ENCODE measurements at places on chromosomes 4 and X.

DNA sequence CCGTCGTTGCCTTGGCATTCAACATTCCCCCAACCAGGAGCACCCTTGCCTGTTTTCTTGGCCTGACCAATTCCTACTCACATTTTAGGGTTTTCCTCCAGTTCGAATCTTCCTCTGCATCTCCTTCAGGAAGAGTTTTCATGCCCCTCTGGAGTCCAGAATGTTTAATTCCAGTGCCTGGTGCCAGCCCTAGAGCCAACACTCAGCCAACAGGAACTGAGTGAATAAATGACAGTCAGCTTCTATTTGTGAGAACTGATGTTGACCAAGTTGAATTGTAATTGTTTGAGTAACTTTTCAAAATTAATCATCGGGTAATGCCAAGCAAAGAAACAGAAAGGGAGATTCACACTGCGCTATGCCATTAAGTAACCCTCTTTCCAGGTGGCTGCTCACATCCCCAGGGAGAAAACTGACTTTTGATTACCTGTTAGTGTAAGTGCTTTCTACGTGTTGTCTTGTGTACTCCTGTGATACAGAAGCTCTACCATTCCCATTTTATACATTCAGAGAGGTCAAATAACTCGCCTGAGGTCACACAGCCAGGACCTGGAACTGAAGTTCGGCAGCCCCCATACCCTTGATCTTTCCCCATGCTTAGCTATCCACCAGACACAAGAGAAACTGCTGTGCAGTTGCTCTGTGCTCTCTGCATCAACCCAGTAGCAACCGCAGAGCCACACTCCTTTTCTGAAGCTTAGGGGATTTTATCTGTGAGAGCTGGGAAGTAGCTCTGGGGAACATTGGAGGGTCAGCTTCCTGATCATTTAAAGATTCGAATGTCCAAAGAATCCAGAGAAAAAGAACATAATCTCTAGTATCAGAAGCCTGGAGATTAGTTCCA, 19.0 kb upstream of the SLC2A9 start:
- H3K4me1 ChIP-seq = no peaks in the 10 kb centered on the region
- H3K36me3 ChIP-seq = no peaks in the 10 kb centered on the region
- no peak overlapping the region for H3K4me3 ChIP-seq
- H3K27me3 ChIP-seq = no peaks in the 10 kb centered on the region
- H3K27ac ChIP-seq = no peak overlapping the region
- DNase-seq = no peak

DNA sequence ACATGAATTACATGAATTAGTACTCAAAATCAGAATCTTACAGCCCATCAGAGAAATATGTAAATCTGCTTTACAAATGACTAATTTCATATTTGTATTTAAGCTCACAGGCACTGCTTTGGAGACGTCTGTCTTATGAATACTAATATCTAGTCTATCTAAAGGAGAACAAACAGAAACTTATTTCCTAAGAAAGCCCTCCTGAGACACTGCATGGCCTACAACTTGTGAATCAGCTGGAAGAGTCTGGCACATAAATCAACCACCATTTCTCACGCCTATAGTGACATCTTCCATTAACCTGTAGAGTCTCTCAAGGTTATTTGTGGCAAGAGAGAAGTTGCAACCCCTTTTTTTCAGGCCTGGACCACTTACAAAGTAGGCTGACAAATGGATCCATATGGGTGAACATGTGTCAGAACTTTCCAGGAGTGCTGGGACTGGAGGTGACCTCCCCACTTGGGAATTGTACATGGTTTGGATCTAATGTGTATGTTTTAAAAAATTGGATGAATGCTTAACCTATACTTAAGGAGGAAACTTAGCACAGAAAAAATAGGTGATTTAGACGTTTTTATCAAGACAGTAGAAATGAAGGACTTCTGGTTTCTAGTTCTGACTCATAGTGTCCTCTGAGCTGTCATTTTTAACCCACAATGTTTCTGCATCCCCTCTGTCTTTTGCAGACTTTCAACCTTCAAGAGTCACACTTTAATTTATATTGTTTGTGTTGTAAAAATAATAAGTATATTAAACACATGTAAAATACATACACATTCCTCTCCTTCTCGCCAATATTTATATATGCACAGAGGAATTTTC, 83.2 kb upstream of the ARHGAP24 start:
- no peak for DNase-seq
- H3K4me3 ChIP-seq = no peak overlapping the region
- no peaks in the 10 kb centered on the region for H3K4me1 ChIP-seq
- no peaks in the 10 kb centered on the region for H3K36me3 ChIP-seq
- no peak overlapping the region for H3K27ac ChIP-seq
- no peaks in the 10 kb centered on the region for H3K27me3 ChIP-seq

DNA sequence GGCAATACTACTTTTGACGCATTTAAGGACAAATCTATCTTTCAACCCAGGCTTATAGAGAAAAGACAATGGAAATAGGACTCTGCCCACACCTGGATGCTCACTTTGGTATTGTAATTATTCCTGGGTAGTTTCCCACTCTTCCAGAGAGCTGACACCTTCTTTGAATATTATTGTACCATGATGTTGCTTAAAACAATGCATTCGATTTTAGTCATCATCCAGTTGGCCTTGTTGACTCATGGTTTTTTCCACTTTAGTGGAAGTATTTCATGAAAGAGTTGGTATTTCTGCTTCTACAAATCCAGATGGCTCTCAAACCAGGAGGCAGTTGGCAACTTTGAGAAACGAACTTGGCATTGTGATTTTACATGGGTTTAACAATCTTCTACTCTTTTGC, 124.2 kb downstream of the ENOX2 start:
- H3K4me3 ChIP-seq = no peak overlapping the region
- no peaks in the 10 kb centered on the region for H3K27me3 ChIP-seq
- H3K4me1 ChIP-seq = no peaks in the 10 kb centered on the region
- no peak for DNase-seq

DNA sequence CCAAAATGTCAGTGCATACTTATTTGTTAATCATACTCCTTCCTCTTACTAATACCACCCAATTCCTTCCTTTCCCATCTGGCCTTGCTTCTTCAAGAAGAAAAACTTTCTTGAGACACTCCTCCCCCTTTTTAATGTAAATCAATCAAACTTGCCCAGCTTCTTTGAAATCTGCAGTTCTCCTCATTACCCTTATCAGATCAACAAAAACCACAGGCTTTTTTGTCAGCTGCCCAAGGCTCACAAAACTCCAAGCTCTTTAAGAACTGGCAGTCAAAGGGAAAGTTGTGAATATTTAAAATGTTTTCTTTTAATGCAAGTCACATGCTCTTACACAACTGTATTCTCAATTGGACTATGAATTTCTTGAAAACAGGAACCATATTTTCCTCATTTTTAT, 11.3 kb upstream of the MYOZ2 start:
- DNase-seq = no peak
- no peak overlapping the region for H3K27ac ChIP-seq
- H3K36me3 ChIP-seq = no peaks in the 10 kb centered on the region
- no peaks in the 10 kb centered on the region for H3K27me3 ChIP-seq

DNA sequence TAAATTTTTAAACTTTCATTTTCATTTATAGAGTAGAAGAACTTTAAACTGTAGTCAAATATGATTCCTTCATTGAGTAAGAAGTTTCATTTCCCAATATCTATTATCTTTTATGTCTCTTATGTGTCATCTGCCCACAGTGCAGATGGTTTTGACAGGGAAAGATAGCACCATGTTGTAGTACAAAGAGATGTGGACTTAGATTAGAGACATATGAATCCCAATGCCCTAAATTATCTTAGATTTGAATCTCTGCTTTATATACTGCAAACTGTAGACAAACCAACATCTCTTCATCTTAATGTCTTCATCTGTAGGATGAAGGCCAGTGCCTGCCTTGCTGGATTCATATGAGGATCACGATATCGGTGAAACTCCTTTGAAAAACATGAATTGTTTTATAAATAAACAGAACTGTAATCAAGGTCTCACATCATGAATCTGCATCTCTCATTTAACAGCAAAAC, 217.5 kb downstream of the BANK1 start:
- peaks cover 7% of the 10 kb centered on the region for H3K4me1 ChIP-seq
- no peak overlapping the region for H3K27ac ChIP-seq
- no peaks in the 10 kb centered on the region for H3K27me3 ChIP-seq

GRCh38 chr4:80709082-80709869, 321.2 kb upstream of the BMP3 start:
- no peaks in the 10 kb centered on the region for H3K27me3 ChIP-seq
- no peak overlapping the region for H3K27ac ChIP-seq
- H3K4me3 ChIP-seq = no peak overlapping the region
- DNase-seq = no peak
- H3K4me1 ChIP-seq = no peaks in the 10 kb centered on the region

GRCh38 chrX:49030283-49030682, 12.9 kb downstream of the TFE3 start:
- H3K36me3 ChIP-seq = peaks cover 21% of the 10 kb centered on the region
- no peaks in the 10 kb centered on the region for H3K27me3 ChIP-seq
- no peak for DNase-seq
- no peaks in the 10 kb centered on the region for H3K4me1 ChIP-seq
- no peak overlapping the region for H3K27ac ChIP-seq

DNA sequence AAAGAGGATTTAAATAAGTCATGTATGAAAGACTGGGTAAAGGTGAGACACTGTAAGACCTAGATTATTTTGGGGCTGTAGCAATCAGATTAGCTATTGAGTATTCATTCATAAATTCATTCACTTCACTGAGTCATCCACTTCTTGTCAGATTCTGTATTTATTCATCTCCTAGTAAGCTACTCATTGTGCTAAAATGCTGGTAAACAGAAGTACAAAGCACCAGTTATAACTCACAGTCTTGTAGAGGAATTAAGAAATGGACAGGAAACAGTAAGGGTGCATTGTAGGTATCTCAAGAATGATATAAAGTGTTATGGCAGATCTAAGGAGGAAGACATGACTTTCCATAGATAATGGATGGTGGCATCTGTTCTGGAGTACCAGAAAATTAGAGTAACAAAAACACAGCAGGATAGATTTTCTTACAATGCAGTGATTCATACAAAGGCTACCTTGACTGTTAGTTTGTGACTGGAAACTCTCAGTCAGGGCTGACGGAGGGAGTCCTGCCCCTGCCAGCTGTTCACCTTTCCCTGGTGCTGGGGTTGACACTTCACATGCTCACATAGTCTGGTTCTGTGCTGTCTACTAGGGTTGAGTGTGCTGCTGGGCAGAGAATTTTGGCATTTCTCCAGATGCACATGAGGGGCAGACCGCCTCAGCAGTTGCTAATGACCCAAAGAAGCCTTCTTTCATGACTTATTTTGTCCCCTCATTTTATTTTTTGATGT, 26.5 kb upstream of the HAND2 start:
- H3K36me3 ChIP-seq = no peaks in the 10 kb centered on the region
- H3K4me1 ChIP-seq = no peaks in the 10 kb centered on the region
- H3K27ac ChIP-seq = no peak overlapping the region
- H3K4me3 ChIP-seq = no peak overlapping the region

- no peaks in the 10 kb centered on the region for H3K4me1 ChIP-seq
- H3K27ac ChIP-seq = no peak overlapping the region
- H3K27me3 ChIP-seq = no peaks in the 10 kb centered on the region
These were observed 207.7 kb upstream of the SLIT2 start for GRCh38 chr4:20043991-20044390.

DNA sequence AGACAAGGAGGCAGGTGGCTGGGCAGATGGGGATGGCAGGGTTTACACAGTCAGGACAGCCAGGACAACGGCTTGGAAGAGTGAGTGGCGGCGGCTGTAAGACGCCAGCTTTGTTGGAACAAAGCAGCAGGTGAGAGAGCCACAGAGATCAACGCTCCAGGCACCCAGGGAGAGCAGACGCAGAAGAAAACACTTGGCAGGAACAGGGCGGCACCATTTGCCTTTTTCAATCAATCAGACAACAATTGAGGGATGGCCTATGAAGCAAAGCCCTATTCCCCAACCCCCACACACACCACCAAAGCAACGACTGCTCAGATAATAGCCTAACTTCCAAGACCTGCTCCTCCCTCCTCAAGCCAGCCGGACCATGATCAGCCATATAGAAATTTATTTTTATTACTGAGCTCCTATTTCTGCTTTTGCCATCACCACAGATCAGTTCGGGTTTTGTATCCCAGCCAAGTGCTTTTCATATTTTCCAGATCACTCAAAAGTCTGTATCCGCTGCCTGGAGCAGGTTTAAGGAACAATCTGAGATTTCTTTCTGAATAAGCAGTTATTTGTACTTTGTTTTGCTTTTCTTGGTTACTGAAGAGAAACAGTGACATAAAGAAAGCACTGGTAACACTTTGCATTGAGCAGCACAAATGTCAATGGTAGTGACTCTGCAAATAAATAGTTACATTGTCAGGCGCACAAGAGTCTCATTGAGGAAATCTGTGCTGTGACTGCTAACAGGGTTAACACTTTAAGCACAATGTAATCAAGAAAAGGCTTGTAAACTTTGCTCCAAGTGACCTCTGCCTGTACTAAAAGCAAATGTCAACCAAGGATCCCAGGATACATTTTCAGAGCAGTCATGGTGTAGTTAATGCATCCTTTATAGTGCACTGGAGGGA, 81.8 kb upstream of the RBPJ start:
- DNase-seq = no peak
- H3K27ac ChIP-seq = no peak overlapping the region
- H3K36me3 ChIP-seq = no peaks in the 10 kb centered on the region

DNA sequence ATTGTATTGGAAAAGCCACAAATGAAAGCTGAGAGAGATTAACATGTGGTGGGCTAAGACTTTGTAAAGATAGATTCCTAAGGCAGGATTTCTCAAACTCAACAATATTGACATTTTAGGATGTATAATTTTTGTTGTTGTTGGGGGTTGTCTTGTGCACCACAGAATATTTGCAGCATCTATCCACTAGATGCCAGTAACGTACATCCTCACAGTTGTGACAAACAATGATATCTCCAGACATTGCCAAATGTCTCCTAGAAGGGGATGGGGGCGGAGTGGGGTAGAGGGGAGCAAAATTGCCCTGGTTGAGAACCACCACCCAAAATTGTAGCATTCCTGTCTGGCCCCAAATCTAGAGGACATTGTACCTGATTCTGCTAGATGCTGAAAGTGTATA, 14.7 kb upstream of the CBR4 start:
- H3K4me3 ChIP-seq = no peak overlapping the region
- no peaks in the 10 kb centered on the region for H3K4me1 ChIP-seq
- no peak for DNase-seq

DNA sequence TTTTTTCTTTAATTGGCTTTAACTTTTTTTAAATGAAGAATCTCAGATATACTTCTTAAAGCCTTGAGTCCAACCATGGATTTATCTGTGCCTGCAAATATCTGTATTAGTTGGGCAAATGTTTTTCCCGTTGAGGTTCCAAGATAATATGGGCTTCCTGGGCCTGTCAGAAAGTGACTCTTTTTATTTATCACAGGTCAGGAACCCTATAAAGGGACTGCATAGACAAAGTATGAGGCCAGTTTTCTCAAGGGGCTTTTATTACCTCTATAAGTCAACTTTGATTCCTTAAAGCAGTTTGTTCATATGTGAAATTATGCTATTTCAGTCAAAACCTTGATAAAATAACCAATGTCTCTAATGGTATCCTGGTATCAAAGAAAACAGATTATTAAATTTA, 80.2 kb upstream of the BMP2K start:
- no peaks in the 10 kb centered on the region for H3K4me1 ChIP-seq
- no peaks in the 10 kb centered on the region for H3K27me3 ChIP-seq
- no peak for DNase-seq
- H3K4me3 ChIP-seq = no peak overlapping the region
- no peak overlapping the region for H3K27ac ChIP-seq

GRCh38 chr4:174429701-174430410, 92.4 kb downstream of the HPGD start:
- H3K4me3 ChIP-seq = no peak overlapping the region
- no peaks in the 10 kb centered on the region for H3K36me3 ChIP-seq
- H3K27ac ChIP-seq = no peak overlapping the region
- H3K4me1 ChIP-seq = no peaks in the 10 kb centered on the region
- no peak for DNase-seq
- no peaks in the 10 kb centered on the region for H3K27me3 ChIP-seq
